ENCODE measurements at places on chromosomes 16 and 17.

GRCh38 chr17:49090878-49091594, 41.5 kb upstream of the B4GALNT2 start:
- no peak for DNase-seq

DNA sequence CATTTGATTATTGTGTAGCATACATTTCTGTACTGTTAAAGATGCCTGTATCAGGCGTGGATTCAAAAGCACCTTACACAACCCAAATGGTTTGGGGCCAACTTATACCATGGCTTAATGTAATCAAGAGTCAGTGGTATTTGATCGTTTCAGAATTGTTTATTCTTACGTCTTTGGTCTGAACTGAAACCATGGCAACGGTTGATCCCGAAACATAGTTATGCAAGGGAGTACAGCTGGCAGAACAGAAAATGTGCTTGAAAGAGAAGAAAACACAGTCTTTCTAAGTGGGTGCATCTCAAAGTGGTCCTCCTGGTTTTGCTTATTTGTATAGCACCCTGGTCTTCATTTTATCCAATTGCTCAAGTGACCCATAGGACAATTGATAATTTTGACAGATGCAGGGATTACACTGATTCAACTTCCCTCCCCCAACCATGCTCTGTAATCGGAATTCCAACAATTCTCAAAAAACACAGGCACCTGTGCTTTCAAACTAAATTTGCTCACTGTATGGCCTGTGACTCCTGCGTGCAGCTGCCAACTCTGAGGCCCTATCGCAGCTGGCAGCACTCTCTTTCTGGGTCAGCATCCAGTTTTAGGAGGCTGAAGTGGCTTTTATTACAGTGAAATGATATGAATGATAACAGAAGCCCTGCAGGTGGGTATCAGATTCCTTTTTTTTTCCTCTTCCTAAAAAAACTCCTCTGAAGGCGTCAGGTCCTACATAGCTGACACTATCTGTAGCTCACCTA, 77.0 kb upstream of the AXIN2 start:
- no peak for DNase-seq

DNA sequence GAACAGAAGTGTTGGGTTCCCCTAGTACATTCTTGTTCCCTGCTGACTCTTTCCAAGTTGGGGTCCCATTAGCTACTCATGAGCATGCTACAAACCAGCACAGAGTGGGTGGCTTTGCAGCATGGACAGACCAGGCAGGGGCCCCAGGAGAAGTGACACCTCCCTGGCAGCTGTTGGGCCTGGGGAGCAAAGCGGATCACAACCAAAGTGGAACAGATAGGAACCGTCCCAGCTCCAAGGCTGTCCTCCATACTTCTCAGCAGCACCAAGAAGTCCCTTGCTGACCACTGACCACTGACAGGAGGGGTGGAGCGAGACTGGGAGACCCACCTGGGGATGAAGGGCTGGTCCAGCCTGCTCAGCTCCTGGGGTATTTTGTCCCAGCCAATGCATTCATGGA, 12.4 kb upstream of the GFAP start:
- no peak for DNase-seq

DNA sequence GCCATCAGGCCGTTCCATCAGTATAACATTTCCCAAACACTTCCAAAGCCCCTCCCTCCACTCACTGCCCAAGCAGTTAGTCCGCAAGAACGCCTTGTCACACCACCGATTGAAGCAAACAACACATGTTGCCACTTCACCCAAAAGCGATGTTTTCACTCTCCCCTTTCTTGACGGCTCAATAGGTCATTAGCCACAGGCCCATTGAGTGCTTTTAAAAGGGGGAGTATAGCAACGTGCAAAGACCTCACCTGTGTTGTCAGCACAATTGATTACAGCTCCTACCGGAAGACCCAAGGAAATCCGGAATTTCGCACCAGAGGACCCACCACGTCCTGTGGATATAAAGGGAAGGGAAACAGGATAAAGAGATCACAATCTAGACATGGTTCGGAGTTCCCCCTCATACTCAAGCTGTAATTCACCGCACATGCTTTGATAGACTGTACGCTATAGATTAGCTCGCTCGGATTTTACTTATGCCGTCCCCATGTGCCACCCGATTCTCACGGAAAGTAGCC, 690 bp downstream of the RPL23 start:
- DNase-seq, result no peak

DNA sequence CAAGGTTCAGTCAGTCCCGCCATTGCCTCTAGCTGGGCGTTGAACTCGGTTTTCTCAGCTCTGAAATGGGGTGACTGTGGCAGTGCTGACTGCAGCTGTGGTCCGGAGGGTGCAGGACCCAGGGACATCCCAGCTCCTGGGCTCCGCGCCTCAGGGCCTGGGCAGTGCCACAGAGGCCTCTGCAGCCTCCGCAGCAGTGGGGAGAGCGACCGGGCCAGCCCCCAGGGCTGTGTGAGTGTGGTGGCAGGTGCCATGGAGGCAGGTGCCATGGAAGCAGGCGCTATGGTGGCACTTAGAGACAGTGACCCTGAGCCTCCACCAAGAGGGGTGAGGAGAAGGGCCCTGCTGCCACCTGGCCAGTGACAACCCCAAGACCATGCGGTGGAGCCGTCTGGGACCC, 30.9 kb downstream of the ZNF469 start:
- DNase-seq, result no peak

- DNase-seq, result no peak
Observed at GRCh38 chr16:77299395-77299794, 100.2 kb downstream of the SYCE1L start.

GRCh38 chr17:80943346-80944145, 48.1 kb upstream of the CHMP6 start:
- no peak for DNase-seq

DNA sequence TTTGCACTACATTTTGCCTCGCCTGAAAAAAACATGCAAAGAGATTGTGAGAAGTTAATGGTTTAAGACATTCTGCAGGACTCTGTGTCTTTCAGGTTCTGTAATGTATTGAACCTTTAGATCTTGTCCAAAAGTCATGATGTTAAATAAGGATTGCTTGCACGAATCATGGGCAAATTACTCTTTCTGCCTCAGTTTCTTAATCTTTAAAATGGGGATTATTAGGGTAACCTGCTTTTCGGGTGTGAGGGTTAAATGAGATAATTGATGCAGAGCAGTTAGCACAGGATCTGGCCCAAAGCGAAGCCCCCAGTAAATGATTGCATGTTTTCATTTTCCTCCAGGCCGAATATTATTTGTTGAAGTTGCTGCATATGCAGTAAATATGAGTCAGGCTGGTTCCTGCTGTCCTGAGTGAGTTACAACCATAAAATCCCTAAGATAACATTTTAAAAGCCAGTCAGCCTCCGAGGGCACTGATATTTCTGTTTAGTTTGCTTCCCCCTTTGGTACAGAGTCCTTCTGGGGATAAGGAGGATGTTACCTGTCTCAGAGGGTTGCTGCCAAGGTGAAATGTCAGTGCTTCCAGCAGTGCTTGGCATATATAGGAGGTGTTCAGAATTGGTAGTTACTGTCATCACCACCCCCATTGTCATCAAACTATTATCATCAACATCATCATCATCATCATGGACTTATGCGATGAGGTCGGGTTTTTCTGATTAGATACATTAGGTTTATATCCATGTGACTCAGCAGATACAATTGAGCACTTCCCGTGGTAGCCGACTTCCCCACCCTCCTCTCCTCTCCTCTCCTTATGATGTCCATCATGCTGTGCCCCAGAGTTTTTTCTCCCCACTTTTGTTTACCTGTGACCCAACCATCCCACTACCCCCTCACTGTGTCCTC, 20.6 kb upstream of the ARHGAP17 start:
- DNase-seq, result no peak

DNA sequence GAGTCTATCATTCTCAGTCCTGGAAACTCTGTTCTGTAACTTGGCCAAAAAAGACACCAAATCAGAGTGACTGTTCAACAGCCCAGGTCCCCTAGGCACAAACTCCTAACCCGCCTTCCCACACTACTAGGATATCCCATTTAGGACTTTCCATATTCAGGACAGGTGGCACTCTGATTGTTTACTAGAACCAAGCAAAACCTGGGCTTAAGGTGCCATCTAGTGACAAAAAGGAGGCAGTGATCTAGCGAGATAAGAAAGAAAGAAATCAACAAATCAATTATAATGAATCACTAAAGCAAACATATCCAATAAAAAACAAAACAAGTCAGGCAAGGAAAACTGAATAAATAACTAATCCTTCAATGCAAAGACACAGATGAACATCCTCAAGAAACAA, 203.9 kb downstream of the CEP112 start:
- no peak for DNase-seq

DNA sequence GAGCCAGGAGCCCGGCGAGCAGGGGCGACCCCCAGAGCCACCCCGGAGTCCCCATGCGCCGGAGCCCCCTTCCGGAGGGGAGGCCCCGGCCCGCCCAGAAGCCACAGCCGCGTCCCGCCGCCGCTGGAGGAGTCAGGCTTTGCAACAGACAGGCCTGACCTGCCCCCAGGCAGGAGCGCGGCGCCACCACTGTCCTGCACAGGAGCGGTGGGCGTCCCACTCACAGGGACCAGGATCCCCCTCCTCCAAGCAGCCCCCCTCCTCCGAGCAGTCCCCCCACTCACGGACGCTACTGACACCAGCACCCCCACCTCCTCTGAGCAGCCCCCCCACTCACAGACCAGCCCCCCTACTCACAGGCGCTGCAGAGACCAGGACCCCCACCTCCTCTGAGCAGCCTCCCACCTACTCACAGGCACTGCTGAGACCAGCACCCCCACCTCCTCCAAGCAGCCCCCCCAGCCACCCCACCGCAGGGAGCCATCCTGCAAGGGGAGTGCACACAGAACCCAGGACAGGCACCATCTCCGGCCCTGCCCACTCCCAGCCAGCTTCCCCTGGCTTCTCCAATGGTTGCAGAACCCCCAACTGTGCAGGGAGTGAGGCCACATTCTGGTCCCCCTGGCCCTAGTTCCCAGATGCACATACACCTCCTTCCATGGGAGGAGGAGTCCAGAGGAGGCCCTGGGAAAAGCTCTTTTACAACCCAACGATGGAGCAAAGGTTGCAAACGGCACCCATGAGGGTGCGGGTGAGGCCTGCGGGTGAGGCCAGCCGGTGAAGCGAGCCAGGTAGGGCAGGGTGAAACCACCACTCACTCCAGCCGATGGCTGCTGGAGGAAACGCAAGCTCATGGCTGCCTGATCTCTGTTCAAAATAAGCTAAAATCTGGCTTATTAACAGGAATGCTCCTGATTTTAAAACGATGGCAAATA, 69.9 kb downstream of the ABR start:
- DNase-seq, result no peak

DNA sequence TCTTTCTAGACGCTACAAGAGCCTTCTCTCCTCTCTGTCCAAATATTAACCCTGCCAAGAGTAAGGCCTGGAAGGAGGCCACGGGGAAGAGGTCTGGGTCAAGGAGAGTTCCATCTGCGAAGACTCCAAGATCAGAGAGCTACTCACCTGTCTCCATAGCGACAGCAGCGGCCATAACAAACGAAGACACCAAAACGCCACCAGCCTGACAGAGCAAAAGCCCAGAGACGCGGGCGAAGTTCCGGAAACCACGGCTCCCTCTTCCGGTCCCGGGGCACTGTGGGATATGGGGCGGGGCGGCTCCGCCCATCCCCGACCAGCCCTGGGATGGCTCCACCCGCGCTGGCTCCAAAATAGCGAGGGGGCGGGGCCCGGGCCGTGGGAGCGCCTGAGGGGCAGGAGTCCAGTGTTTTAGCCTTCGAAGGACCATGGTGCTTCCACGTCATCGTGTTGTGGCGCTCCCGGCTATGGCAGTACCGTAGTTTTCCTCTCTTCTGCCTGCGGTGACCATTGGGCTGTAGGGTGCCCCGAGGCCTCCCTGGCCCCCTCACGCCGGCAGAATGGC, at the start of the genes C17orf100 and MED31:
TSS of gene C17orf100 (plus strand) at position 409 of the 565 bp plus-strand sequence. CDS start at position 561, 152 bp downstream.
TSS of gene MED31 (minus strand) at position 252 of the 565 bp plus-strand sequence. CDS start at position 175, 77 bp downstream.
- peak; percentile 86 for DNase-seq

- DNase-seq, result no peak
Observed at GRCh38 chr16:68166264-68166663, 69.7 kb downstream of the ESRP2 start.

DNA sequence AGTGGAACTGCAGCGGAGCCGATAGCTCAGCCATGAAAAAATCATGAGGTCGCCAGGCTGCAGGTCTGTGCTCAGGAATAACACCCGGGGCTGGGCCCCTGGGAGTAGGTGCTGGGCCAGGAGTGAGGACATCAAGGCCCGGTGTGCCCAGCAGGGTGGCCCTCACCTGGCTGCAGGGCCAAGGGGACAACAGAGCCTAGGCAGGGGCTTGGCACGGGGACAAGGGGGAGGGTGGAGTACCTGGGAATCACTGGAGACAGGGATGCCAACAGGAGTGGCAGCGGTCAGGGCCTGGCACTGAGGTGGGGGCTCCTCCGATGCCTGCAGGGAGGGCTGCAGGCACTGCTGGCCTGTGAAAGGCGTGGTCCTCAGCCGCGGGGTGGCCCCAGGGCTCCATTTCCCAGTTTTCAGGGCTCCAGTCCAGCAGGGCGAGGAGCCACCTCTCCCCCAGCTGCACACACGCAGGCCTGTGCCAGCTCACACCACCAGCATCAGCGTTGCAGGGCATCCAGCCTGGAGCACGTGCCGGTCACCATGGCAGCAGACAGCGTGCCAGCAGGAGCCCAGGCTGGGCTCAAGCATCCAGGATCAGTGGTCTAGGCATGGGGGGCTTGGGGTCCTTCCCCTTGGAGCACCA, 4.7 kb upstream of the FSCN2 start:
- DNase-seq, result no peak

DNA sequence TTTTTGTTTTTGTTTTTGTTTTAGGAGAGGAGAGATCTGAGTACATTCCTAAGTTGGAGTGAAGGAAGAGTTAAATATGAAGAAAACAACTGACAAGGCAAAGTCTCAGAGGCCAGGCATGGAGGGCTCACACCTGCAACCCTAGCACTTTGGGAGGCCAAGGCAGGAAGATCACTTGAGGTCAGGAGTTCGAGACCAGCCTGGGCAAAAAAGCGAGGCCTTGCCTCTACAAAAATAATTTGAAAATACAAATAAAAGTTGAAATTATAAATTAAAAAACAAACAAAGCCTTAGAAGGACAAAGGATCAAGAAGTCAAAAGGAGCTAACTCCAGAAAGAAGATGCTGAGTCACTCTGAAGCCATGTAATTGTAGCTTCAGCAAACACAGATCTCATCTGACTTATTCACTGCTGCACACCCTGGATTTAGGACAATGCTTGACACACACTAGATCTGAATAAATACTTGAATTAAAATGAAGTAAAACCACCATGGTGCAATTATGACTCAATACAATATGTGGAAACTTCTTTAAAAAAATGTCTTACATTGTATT, 9.1 kb downstream of the CEP20 start:
- DNase-seq, result no peak

GRCh38 chr16:88963583-88963982, 13.4 kb downstream of the CBFA2T3 start:
- DNase-seq, result no peak
